ENCODE measurements at places on chromosomes 16 and 17.
A peak's percentile ranks its signal among the peaks of the same experiment; 100 is the strongest.

GRCh38 chr16:77396461-77396860 is 38.4 kb downstream of the ADAMTS18 start:
- no peak for DNase-seq

DNA sequence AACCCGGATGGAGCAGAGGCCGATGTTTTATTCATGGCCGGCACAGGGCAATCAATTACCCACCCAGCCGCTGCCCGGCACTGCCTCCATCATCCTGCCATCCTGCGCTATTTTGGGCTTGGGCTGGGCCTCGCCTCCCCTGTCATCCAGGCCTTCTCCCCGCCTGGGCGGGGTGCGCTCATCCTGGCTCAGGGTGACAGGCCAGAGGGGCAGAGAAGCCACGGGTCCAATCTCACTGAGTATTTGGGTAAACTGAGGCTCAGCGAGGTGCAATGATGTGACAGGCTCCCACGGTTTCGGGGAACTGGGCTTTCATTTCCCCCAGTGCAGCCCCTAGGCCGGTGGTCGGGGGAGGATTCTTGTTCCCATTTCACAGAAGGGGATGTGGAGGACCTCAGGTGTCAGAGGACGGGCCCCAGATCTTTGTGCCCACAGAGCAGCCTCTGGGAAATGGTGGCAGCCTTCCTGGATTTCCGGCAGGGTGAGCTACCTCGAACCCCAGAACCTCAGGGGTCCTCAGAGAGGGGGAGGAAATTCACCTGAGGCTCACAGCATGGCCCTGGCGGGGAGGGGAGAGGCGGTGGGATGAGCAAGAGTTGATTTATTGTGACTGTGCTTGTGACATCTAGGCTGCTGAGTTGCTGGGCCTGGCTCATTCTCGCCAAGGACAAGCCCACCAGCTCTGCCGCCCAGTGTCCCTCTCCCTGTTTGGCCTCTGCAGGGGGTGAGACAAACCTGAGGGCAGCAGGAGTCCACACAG is 23.8 kb upstream of the KCNJ12 start:
- DNase-seq: no peak

- no peak for DNase-seq
Observed at GRCh38 chr17:31565652-31566051, 174.2 kb downstream of the RAB11FIP4 start.

GRCh38 chr17:2259769-2260536 is 43.6 kb downstream of the SMG6 start:
- DNase-seq: peak; percentile 32

DNA sequence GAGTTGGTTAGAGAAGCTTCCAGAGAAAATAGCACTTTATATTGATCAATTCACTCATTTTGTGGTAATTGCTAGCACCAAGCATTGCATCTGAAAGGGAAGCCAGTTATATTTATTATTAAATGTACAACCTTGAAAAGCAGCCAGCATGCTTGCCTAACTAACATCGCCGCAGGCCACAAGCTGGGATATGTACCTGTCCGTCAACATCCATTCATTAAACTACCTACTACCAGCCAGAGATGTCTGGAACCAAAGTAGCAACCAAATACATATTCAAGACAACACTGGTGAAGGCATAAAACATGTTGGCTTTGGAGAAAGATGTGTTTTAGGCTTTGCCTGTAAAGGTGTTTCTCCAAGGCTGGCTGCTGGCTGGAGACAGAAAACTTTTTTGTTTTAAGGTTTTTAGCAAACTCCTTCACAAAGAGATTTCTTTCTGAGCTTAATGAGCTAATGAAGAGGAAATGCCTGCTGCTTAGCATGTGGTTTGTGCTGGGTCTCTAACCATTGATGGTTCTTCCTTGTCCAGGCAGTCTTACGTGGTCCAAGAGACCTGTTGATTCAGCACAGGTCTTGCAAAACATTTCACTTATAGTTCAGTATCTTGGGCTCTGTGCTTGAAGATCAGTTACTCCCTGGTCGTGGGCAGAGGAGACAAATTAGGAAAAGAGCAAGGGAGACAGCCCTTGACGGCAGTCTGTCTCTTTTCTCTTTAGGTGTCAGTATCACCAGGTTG is 3.1 kb downstream of the ITPRIPL2 start:
- no peak for DNase-seq

DNA sequence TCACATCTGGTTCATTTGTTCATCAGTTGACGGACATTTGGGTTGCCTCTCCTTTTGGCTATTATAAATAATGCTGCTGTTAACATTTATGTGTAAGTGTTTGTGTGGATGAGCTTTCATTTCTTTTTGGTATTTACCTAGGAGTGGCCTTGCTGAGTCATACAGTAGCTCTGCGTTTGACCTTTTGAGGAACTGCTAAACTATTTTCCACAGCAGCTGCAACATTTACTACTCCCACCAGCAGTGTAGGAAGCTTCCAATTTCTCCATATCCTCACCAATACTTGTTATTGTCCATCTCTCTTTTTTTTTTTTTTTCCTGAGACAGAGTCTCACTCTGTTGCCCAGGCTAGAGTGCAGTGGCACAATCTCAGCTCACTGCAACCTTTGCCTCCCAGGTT is 20.7 kb upstream of the PLCG2 start:
- no peak for DNase-seq

DNA sequence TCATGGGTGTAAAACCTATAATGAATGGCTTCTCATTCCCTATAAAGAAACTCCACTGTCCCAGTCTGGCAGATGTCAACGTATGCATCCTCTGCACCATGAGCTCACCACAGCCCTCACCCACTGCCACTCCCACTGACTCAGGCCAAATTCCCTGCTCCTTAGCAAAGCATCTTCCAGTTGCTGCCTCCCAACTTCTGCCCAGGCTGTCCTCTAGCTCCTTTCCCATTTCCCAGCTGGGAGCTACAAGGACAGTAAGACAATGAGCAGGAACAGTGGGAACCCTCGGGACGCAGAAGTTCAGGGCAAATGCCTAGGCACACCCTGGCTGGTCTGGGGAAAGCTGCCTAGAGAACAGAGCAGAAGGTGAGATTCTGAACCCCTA is 9.1 kb upstream of the THAP11 start:
- DNase-seq: peak; percentile 24

DNA sequence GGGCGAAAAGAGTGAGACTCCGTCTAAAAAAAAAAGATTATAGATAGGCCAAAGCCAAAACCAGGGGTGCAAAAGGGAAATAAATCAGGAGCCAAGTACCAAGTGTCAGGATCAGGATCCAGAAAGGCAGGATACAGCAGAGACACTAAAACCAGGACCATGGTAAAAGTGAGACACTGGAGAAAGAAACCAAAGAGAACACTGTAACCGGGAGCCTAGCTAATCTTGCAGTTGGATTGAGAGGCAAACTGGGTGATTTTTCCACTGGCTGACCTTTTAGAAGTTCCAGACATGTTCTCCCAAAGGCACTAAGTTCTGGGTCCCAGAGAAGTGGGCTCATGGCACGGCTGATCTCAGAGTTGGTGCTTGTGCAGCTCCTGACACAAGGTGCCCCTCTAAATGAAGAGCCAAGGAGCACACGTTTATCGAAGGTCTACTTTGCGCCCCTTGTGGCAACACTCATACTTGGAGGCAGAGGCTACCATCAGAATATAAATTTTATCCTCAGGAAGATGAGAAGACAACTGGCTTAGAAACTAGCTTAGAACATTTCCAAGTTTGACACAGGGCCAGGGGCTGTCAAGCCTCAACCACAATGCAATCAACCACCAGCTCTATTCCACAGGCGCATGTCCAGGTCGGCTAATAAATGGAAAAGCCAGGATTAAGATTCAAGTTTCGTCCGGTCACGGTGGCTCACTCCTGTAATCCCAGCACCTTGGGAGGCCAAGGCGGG is 27.5 kb upstream of the HELZ start:
- no peak for DNase-seq

DNA sequence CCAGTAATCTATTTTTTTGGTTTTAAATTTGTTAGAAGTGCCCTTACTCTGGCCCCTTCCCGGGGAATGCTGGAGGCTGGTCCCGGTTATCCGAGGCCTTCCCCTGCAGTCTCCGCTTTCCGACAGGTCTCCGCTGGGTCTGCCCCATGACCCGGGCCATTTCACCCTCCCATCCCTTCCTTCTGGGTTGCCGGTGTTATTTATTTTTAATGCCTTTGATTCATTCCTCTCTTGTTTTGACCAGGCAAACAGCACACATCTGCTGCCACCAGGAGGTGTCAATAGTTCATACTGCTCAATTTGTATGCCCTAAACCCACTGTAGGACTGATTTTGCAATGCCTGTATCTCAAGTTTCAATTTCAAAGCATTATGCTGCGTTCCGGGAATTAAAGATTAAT is 113.2 kb upstream of the IRX5 start:
- DNase-seq: peak; percentile 35

DNA sequence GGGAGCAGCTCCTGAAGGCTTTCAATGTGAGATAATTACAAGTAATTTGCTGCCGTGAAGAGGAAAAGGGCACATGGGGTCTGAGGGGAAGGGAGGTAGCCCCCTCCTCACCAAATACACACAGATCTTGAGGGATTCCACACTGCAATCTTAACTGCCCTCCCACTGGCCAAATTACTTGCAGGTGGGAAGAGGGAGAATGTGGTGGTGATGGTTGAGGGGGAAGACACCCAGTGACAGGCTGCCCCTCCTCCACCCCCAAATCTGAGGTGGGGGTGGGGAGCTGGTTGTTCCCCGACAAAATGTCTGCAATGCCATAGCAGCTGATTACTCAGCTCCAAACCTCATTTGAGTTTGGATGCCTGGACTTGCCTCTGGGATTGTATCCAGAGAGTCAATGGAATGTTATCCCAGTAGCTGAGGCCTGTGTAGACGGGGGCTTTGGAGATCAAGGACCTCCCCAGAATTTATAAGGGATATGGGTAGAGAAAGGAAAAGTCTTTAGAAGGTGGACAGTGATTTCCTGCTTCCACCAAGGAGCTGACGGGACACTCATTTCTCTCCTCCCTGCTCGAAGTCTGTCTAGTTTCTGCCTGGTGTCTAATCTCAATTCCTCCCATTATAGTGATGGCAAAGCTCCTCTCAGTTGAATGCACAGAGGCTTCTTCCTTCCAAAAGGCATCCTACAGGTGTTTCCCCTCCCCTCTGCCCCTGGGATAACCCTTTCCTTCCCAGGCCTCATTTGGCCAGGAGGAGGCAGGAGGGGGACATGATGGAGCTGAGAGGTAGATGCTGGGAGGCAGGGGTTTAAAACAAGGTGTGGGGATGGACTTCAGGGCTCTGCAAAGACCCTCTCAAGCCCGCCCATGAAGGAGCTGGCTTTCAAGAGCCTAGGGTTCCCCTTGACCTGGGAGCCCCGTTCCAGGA is 8.7 kb downstream of the DLX4 start:
- DNase-seq: no peak

GRCh38 chr16:79973320-79973719 is 372.8 kb upstream of the MAF start:
- no peak for DNase-seq

- DNase-seq: peak; percentile 87
Observed at GRCh38 chr16:73329358-73330286, 281.7 kb upstream of the ZFHX3 start.

DNA sequence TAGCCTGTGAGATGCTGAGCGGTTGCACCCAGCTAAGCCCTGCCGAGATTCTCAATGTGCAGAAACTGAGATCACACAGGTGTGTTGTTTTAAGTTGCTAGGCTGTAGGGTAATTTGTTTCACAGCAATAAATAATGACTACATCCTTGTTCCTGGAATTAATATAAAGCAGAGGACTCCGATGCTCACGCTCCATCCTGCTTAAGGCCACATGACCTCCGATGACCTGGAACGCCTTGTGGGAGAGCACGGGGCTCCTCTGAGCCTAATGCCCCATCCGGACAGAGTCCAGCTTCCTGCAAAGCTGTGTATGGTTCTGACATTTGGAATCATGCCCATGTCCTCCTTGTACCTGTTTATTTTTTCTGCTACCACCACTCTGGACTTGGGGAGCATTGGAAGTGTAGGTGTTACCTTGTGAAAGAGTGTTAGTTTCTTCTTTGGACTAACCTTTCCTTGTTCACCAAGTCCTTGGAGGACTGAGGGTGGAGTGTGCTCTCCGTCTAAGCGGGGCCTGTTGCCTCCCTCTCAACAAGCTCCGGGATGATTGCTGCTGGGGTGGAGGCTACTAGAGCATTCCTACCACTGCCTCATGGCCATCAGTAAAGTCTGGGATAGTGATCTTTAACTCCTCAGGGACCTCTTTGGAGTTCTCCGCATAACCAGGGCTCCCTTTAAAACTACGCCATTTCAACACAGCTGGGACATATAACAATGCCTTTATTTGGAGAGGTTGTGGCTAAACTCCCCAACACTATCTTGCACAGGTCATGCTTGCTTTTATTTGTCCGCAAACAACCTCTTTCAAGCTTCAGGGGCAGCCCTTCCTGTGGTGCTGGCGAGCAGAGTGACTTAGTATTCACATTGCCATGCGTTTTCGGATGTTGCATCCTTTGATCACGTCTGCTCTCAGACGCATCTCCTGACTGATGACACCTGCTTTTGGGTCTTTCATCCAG is 125.4 kb downstream of the IRX3 start:
- no peak for DNase-seq

DNA sequence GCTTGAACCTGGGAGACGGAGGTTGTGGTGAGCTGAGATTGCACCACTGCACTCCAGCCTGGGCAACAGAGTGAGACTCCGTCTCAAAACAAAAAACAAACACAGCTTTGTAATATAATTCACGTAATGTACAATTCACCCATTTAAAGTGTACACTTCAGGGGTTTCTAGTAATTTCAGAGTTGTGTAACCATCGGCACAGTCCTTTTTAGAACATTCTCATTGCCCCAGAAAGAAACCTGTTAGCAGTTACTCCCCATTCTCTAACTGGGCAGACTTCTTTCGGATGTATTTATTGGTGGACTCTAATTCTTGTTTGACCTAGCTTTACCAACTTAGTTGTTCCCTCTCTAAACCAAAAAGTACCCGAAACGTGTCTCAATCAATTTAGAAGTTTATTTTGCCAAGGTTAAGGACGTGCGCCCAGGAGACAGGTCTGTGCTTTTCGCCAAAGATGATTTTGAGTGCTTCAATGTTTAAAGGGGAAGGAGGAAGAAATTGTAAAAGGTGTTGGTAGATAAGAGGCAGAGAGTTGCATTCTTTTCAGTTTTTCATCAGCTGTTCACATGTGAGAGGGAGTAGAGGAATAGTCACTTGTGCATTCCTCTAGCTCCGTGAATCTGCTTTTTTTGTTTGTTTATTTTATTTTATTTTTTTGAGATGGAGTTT is 175.3 kb downstream of the PRKCA start:
- no peak for DNase-seq

- peak; percentile 97 for DNase-seq
Observed at GRCh38 chr17:8151120-8151640, 1.0 kb downstream of the PER1 start.

- peak; percentile 66 for DNase-seq
Observed at GRCh38 chr17:83200231-83200699, 120.9 kb downstream of the METRNL start.

- no peak for DNase-seq
Observed at GRCh38 chr16:79980650-79981521, 380.3 kb upstream of the MAF start.

GRCh38 chr17:72485596-72485995 is 364.8 kb downstream of the SOX9 start:
- no peak for DNase-seq

- no peak for DNase-seq
Observed at GRCh38 chr17:82302568-82302963, 14.8 kb downstream of the CD7 start.

Measured in tongue (tissue), 3 donors.